ENCODE measurements at places on chromosomes 16 and 17. TPM values are rescaled to one million over a fixed set of nuclear protein-coding genes. Genes with fewer than 3 reads are reported as not detected.

The HSPB9 gene
- polyA plus RNA-seq, result not detected

The CAPNS2 gene
- not detected for polyA plus RNA-seq

The DBF4B gene
- 0.70 TPM for polyA plus RNA-seq

The TERB1 gene
- polyA plus RNA-seq, result not detected

The SERPINF2 gene
- polyA plus RNA-seq, result not detected

The CD300A gene
- 5.8 TPM for polyA plus RNA-seq

The CCDC200 gene
- polyA plus RNA-seq, result not detected

The JPH3 gene
- not detected for polyA plus RNA-seq

The PCGF2 gene
- 0.09 TPM for polyA plus RNA-seq

The CACNG4 gene
- polyA plus RNA-seq, result not detected

The PIRT gene
- not detected for polyA plus RNA-seq

The KRT24 gene
- not detected for polyA plus RNA-seq

DNA sequence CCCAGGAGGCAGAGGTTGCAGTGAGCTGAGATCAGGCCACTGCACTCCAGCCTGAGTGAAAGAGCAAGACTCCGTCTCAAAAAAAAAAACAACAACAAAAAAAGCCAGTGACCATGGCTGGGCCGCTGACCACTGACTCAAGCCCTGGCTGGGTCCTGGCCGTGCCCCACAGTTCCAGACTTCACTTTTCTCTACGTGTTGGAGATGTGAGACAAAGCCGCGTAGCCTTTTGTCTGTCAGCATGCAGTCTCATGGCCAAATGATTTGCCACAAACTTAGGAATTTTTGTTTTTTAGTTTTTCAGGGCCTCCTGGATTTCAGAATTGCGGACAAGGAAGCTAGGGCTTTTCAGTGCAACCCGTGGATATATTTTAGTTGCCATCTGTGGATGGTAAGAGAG, 89.3 kb upstream of the CIBAR2 start:
- no peak for DNase-seq

DNA sequence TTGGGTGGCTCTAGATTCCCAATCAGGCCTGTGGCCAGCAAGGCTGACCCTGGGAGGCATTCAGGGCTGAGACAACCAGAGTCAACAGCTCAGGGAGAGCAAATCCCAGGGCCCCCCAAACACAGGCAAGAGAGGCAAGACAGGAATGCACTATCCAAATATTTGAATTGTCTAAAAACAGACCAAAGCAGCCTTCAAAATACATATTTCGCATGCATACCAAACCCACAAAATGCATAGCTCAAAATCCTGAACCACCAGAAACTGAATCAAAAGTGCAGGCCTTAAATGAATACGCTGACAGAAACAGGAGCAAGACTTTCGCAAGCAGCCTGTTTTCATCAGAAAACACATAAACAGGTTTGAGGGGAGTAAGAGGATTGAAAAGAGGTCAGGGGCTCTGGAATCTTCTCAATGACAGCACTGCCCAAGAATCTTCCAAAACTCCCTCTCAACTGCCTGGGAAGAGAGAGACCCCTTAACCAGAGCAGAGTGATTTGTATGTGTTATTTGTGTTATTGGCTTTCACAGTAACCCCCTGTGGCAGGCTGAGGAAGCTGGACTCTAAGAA, 213.6 kb upstream of the CDH5 start:
- no peak for DNase-seq

- no peak for DNase-seq
Observed at GRCh38 chr16:80283466-80284392, 257.1 kb upstream of the DYNLRB2 start.

DNA sequence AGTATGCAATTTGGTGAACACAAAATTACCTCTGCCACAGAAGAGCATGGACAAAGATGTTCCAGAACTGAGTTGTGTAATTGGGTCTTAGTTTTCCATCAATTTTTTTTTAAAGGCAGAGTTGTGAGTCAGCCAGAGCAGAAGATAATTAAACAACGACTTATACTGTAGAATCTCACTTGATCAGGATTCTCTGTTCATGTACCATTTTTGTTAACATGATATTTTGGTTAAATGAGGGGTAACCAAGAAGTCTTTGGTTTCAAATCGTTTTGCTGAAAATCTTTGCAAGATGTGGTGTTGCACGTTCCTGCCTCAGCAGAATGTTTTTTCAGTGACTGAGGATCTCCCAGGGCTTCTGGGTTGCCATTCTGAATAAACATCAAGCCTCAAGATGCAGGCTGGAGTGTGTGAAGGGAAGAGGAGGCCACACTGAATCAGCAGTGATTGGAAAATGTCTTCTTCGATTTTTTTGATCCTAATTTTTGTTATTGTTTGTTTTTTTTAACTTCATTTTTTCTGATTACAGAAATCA, 232.6 kb upstream of the IRX3 start:
- no peak for DNase-seq

DNA sequence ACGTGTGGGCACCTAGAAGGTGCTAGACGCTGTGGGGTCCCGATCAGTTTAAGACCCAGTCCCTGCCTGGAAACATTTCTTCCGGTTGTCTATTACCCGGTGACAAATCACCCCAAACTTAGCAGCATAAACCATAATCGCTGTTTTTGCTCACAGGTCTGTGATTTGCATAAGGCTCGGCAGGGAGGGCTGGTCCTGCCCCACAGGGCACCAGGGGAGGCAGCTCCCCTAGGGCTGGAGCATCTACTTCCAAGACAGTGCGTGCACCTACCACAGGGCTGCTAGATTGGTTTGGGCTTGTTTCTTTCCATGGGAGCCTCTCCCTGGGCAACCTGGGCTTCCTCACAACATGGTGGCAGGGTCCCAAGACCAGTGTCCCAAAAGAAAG, 214.5 kb upstream of the CIBAR2 start:
- DNase-seq, result no peak

DNA sequence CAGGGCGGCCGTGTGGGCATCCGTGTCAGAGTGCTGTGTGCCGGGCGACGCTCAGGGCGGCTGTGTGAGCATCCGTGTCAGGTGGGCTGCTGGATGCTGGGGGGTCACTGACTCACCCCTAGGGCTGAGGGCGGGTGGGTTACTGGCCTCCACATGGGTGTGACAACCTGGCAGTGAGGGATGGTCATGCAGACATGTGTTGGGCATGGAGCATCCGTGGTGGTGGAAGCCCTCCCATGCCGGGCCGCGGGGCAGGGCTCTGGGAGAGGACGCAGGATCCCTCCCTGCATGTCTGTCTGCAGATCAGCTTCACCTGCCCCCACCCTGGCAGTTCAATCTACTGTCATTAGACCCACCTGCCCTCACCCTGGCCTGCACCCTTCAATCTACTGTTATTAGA, 56.3 kb downstream of the METRNL start:
- no peak for DNase-seq

DNA sequence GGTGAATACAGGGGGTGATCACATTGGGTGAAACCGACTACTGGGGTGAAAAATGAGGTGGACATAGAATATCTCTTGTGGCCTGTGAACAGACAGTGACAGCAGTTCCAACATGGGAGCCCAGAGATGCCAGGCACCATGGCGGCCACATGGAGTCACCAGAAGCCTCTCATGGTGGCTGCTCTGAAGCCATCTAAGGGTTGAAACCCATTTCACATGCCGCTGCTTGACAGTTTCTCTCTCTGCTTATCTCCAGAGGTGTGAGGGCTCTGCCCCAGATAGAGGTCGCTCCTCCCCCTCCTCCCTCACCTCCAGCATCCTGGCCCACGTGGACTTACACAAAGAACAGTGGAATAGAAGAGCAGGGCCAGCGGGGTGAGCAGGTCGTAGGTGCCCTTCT, 37.9 kb upstream of the PIK3R6 start:
- no peak for DNase-seq

- DNase-seq, result no peak
Observed at GRCh38 chr17:41315814-41316445, 420 bp upstream of the KRTAP17-1 start.

- no peak for DNase-seq
Observed at GRCh38 chr16:17275076-17276009, 195.4 kb downstream of the XYLT1 start.

GRCh38 chr16:55390630-55391237, 66.7 kb downstream of the IRX6 start:
- no peak for DNase-seq

GRCh38 chr17:15436473-15437302, 30.7 kb downstream of the CDRT4 start:
- DNase-seq, result peak; percentile 31

- DNase-seq, result peak; percentile 59
Observed at GRCh38 chr17:77391668-77392375, 251.1 kb downstream of the SEC14L1 start.

DNA sequence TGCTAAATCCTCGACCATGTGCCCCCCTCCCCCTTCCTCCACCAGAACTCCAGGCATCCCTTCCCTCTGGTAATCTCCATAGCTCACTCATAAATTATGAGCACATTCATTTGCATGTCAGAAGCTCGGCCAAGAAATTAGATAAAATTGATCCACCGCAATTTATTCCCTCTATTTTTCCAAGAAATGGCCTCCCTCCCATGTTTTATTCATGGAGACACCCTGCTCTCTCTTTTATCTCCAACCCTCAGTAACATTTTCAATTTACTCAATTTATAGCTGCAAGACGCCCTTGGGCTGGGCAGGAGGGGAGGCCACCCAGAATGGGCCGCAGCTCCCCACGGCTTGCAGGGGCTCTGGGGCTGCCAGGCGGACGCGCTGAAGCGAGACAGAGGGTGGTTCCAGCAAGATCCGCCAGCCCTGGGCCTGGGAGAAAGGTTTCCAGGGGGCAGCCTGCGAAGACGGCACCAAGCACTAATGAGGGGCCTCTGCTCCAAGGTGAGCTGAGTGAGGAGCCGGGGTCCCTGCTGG, 54.7 kb upstream of the ZNF423 start:
- no peak for DNase-seq

DNA sequence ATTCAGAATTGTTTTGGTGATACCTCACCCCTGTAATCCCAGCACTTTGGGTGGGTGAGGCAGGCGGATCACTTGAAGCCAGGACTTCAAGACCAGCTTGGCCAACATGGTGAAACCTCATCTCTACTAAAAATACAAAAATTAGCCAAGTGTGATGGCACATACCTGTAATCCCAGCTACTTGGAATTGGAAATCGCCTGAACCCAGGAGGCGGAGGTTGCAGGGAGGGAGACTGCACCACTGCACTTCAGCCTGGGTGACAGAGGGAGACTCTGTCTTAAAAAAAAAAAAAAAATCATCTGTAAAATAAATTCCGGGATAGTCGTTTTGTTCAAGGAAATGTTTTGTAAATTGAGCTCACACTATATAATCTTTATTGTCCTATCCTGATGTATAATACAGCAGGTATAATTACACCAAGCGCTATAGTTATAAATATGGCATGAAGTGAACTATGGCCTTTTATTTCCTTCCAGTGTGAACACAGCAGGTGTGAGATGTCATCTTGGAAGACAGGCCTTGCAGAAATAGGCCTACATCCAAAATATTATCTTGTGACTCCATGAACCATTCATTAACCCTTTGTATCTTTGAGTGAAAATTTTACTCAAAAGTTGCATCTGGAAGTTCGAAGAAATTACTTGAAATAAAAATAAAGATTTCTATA, 25.4 kb downstream of the PLA2G10 start:
- no peak for DNase-seq

DNA sequence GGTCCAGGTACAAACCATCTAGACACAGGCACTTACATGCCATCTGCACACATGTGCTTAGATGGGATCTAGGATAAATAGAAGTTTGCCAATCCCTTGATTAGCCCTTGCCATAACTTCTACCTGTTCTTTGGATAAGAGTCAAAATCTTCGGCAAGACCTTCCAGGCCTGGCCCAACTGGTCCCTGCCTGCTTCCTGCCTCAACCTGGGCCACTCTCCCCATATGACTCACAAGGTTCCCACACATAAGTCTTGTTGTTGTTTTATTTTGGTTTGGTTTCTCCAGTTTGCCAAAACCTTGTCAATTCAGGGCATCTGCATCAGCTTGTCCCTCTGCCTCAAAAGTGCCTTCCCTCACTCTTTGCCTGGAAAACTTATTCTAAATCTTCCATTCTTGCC, 95.3 kb upstream of the XYLT1 start:
- DNase-seq, result no peak

All from naive thymus-derived CD4-positive, alpha-beta T cell (primary cell).